Right forelimb (tissue), 1 donor: ENCODE measurements at places on chromosomes 12 and 14.
A peak's percentile ranks its signal among the peaks of the same experiment; 100 is the strongest.

DNA sequence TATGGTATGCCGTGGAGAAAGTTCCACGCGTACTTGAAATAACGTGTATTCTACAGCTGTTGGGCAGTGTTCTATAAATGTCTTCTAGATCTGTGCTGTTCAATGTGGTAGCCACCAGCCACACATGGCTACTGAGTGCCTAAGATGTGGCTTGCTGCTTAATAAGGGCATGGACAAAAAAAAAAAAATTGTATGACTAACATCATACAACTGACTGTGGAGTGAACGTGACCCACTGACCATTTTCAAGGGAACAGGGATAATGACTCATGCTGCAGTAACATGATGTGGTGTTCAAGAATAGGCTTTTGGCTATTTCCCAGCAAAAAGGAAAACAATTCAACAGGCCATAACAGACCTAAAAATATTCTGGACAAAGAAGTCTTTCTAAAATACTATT lies 13.0 kb downstream of the ATG14 start:
- DNase-seq, result no peak

GRCh38 chr12:7731486-7731885 lies 15.7 kb downstream of the CLEC4C start:
- DNase-seq, result no peak

DNA sequence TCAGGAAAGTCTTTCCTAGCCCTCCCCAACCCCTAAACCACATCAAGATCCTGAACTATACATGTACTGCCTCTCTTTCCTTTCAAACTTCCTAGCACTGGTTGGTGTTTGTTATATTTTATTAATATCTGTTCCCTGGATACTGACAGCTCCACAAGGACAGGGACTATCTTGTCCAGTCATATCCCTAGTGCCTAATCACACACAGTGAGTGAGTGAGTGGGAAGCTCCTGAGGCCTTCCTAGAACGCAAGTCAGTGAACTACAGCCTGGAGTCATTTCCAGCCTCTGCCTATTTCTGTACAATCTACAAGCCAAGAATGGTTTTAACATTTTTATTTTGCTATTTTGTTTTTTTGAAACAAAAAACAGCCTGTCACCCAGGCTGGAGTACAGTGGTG lies 7.5 kb upstream of the ACTR6 start:
- DNase-seq, result no peak

DNA sequence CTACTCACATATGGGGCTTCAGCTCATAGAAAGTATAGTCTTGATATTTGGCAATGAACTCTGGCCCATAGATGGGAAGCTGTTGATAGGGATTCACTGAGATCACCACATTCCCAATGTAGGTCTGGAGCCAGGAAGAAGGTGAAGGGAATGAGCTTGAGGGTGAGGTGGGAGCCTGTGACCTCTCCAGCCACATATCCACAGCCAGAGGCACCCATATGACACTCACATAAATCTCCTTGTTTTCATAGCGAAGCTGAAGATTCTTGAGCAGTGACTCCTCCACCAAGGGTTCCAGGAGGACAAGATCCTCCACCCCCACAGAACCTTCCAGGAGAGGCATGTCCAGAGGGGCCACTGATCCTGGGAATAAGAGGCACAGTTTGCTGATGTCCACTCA lies 1.9 kb downstream of the MYO1A start:
- no peak for DNase-seq

- no peak for DNase-seq
These were observed 4.5 kb downstream of the NOP2 start for GRCh38 chr12:6563448-6564050.

- no peak for DNase-seq
These were observed 181.7 kb downstream of the ADAMTS20 start for GRCh38 chr12:43370263-43370662.

- no peak for DNase-seq
These were observed 159.2 kb downstream of the PAWR start for GRCh38 chr12:79531518-79531917.

GRCh38 chr14:91681118-91681517 lies 50.8 kb downstream of the CATSPERB start:
- DNase-seq, result no peak

DNA sequence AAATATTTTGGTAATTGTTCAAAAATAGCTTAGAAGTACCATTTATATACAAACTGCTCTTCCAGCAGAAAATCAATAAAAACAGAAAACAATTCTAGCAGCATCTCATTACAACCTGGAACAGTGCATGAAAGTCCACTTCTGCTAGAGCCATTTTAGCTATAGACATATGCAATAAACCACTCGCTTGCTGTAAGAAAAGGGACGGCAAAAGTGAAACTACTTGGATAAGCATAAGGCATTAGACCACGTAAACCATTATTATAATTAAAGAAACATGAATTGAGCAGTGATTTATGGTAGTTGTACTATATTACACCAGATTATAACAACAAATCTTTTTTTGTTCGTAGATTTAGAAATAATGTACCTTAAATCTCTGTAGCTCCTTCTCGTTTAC lies 48.7 kb downstream of the LRIG3 start:
- no peak for DNase-seq

GRCh38 chr12:117502233-117502632 lies 140.8 kb upstream of the NOS1 start:
- no peak for DNase-seq

- DNase-seq, result no peak
These were observed 8.1 kb upstream of the KRT4 start for GRCh38 chr12:52821826-52822660.

DNA sequence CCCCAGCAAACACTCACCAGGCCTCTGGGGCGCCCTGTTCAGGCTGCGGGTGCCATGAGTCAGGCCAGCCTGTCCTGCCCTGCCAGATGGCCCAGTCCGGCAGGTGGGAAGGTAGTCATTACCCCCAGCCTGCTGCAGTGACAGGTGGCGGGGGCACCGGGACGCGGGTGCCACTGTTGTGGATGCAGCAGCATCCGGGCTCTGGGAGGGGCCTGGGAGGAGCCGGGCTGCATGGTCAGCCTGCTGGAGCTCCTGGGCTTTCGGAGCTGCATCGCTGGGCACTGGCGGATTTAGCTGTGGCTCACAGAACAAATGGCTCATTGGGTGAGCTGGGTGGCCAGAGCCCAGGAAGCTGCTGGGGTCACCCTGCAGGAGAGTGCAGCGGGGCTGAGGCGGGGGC lies 13.5 kb downstream of the CEP170B start:
- no peak for DNase-seq

GRCh38 chr12:4047421-4047820 lies 174.2 kb upstream of the PARP11 start:
- no peak for DNase-seq

- no peak for DNase-seq
These were observed 4.3 kb downstream of the DEGS2 start for GRCh38 chr14:100155049-100155621.

DNA sequence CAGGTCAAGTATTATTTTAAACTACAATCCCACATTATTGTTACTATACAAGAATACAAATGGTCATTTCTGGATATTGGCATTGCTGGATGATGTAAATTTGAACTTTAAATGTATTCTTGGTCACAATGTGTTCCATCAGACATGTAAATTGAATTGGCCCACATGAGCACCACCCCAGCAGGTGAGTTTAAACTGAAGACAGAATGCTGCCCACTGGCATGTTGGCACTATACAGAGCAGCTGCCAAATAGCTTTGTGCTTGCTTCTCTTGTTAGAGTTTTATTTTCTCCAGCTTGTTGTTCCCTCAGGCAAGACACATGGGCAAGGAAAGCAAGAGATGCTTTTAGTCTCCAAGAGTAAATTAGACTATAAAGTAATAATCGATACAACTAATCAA lies 98.6 kb downstream of the C12orf50 start:
- no peak for DNase-seq

- DNase-seq, result no peak
These were observed 399.6 kb downstream of the ZFP36L1 start for GRCh38 chr14:68393259-68393658.

DNA sequence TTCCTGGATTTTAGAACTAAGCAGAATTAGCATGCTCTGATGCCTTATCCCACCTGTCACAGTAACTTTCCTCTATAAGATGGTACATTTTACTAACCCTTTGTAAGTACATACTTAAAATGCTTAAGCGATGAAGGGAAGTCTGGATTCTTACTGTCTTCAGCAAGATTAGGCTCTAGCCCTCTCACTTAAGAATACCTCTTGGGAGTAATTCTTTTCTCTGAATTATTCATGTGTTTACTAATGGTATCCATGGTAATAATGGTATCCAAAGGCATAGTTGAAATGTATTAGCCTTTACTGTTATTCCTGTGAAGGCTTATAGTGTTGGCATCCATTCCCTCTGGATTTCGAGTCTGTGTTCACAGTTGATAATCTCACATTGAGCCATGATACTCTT lies 176.9 kb downstream of the MON2 start:
- no peak for DNase-seq

DNA sequence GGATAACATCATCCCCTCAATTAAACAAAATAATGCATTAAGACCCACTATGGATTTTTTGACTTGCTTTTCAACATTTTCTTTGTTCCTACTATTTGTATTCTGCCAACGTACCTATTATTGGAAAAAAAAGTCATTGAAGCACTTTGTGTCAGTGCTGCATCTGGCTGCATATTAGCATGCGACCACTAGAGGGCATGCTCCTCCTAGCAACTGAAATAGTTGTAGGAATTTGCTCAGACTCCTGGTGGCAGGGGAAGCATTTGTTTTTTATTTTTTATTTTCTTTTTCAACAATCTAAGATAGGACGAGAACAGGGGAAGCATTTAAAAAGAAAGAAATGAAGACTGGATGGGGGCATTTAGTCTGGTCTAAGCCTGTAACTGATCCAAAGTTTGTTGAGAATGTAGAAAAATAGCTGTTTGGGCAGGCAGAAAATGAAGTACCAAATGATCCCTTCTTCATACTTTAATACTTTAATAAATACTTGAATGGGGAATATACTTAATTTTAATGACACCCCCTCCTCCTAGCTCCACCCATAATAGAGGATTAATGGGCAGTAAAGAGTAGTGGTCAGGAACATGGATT lies 14.5 kb upstream of the CLEC4A start:
- peak; percentile 79 for DNase-seq

DNA sequence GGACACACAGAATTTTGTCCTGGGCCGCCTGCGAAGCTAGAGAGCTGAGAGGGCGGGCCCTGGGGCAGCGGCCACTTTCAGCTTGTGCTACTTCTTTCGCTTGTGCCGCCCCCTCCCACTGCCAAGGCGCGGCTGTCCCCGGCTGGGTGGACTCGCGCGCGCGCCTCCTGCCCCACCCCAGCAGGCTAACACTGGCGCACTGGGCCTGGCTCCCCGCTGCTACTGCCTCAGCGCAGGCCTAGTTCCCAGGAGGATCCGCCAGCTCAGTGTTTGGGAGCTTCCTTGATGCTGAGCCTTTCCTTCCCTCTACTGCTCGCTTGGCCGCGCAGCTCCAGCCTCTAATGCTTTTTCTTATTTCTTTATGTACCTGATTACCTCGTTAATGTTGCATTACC lies 27.4 kb upstream of the METAP2 start:
- peak; percentile 63 for DNase-seq

DNA sequence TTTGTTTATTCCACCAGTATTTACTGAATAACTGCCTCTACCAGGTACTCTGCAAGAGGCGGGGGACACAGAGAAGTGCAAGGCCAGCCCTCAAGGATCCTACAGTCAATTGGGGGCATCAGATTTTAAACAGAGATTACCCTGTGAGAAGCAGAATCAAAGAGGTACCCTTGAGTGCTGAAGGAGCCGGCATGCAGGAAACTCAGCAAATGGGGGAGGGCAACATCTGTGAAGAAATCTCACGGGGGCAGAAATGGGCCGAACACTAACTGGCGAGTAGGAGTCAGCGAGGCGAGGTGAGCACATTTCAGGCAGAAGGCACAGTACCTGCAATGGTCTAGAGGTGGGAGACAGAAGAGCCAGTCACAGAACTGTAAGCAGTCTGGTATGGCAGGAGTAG lies 9.0 kb downstream of the GALNT6 start:
- DNase-seq, result no peak

DNA sequence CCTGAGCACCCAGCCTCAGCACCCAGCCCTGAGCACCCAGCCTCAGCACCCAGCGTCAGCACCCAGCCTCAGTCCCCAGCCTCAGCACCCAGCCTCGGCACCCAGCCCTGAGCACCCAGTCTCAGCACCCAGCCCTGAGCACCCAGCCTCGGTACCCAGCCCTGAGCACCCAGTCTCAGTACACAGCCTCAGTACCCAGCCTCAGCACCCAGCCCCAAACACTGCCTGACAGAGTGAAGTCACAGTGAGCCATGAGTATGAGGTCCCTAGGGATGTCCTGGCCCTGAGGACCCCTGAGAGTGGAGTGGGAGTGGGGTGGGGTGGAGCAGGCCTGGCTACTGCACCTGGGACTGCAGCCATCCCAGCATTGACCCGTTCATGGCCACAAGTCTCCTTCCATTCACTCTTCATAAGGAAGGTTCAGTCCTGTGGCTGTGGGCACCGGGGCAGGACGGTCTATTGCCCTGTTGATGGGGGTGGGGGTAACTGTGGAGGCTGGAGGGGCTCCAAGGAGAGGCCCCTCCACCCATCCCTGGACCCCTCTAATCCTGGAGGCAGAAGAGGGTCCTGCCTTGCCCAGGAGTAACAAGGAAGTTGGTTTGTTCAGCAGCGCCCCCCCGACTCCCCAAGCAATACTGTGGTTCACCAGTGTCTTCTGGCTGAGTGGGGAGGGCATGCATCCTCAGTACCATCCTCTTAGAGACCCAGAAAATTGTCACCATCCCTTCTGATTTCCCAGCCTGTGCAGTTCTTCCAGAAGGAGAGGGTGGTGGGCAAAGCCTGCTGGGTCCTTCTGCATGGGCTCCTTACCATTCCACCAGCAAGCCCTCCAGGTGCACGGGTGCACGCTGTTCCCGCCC lies 140.5 kb downstream of the ADGRD1 start:
- DNase-seq, result peak; percentile 32

DNA sequence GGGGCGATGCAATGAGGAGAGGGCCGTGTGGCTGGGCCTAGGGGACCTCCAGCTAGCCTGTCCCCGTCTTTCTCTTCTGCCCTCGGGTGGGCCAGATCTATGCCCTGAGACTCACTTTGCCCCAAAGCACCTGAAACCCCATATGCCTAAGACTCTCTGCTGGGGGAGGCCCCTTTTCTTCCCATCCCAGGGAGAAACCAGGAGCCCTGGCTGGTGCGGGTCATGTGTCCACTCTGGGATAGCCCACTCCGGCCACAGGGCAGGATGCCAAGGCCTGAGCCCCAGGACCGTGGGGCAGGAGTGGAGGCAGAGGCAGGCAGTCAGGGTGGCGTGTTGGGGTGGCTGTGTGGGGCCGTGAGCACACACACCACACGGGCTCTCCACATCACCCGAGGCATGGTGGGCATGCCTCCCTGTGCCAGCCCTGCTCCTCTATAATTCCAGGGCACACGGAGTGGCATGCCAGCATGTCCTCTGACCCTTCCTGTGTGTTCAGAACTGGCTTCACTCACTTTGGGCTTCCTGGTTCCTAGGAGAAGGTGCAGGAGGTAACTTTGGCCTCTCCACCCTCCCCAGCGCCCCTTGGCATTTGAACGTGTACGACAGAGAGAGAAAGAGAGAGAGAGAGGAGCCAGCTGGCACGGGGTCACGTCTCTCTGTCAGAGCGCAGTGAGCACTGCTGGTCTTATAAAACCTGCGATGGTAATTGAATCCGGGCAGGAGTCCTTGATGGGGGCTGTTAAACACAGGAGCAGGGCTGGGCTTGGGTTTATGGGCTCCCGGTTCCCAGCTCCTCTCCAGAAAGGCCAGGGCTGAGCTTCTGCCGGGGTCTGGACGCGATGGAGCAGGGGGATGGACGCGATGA lies 144.2 kb downstream of the KIF26A start:
- DNase-seq, result peak; percentile 37

GRCh38 chr14:90039253-90040010 lies 22.4 kb upstream of the KCNK13 start:
- DNase-seq, result no peak
